ENCODE measurements at places on chromosomes 4 and X. TPM values are rescaled to one million over a fixed set of nuclear protein-coding genes. Genes with fewer than 3 reads are reported as not detected.

ASMT gene
- 0.48 TPM for total RNA-seq

GJB1 gene
- total RNA-seq = not detected

LNX1 gene
- total RNA-seq = not detected

ASB11 gene
- total RNA-seq = not detected

TBX22 gene
- not detected for total RNA-seq

FRMPD4 gene
- total RNA-seq = not detected

FAM47E gene
- not detected for total RNA-seq

All from activated CD4-positive, alpha-beta memory T cell treated with anti-CD3 and anti-CD28 coated beads, Interleukin-2, amount 10 ng/mL, durations not matched to agents 7 days and 5 days (primary cell).